MCF 10A (cell line): ENCODE measurements at places on chromosomes 4 and X.
A peak's percentile ranks its signal among the peaks of the same experiment; 100 is the strongest.

DNA sequence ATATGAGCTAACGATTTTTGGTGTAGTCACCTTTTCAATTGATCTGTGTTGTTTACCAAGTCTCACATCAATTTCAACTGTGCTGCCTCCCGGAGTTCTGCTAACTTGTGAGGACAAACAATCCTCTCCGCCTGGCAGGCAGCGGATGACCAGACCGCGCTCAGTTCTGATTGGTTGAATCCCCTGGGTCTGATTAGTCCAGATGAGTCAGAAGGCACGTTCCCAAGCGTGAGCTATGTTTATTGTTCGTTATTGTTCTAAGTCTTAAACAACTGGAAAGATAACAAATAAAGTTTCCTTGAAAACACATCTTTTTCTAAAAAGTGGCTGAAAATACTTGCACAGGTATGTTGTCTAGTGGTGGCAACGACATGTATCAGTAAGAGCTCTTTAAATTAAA lies 37.9 kb upstream of the TRPC3 start:
- peaks cover 16% of the 10 kb centered on the region for H3K27me3 ChIP-seq
- H3K4me3 ChIP-seq = no peak overlapping the region
- peaks cover 8% of the 10 kb centered on the region for H3K4me1 ChIP-seq
- no peak for DNase-seq

DNA sequence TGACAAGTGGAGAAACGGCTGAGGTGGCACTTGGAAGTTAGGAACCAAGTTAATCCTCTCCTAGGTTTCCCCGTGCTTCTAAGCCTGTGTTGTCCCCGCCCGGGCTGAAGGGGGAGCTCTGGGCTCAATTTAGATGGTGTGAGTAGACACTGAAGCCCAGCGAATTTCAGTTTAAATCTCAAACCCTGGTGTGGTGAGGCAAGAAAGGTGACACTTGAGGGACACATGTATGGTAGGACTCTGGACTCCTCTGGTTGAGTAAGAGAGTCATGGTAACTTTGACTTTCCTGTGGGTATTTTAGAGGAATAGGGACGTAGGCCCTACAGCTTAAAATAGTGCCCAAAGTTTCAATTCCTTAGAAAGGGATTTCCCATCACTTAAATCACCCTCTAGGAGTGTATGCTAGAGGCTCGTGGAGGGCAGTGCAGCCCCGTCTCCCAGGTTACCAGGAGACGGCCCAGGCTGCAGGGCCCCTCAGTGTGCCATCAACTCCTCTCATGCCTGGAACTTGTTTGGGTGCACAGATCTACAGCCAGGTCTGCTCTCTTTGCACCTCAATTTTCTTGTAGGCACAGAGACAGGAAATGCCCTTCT lies 24.0 kb downstream of the HAND2 start:
- no peaks in the 10 kb centered on the region for H3K27me3 ChIP-seq
- no peaks in the 10 kb centered on the region for H3K36me3 ChIP-seq
- H3K4me1 ChIP-seq = no peaks in the 10 kb centered on the region
- no peak overlapping the region for H3K27ac ChIP-seq
- DNase-seq = peak; percentile 60

- H3K4me1 ChIP-seq = no peaks in the 10 kb centered on the region
- no peaks in the 10 kb centered on the region for H3K27me3 ChIP-seq
- H3K36me3 ChIP-seq = no peaks in the 10 kb centered on the region
- DNase-seq = no peak
- H3K4me3 ChIP-seq = no peak overlapping the region
Observed at GRCh38 chrX:129403974-129404669, 119.2 kb downstream of the SMARCA1 start.

DNA sequence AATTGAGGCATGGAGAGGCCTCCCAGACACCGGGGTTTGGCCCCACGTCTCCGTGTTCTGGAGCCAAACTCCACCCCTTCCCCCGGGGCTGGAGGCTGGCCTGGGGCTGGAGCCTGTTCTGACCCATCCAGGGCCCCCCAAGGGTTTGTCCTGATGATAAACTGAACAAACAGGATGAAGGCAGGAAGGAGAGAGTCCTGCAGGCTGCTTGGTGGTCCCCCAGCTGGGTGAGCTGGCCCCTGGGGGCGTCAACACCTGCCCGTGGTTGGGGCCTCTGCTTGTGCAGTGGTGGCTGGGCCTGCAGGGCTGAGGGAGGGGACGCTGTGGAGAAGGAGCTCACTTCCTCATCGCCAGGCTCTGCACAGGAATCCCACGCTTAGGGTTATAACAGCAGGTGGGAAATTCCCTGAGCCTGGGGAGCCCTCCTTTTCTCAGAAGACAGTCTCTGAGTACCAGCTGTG lies 2.3 kb downstream of the SH3TC1 start:
- no peak for DNase-seq
- no peaks in the 10 kb centered on the region for H3K27me3 ChIP-seq
- peaks cover 10% of the 10 kb centered on the region for H3K36me3 ChIP-seq
- peak overlapping the region; percentile 78 for H3K4me3 ChIP-seq

- no peak for DNase-seq
- H3K27ac ChIP-seq = no peak overlapping the region
- peaks cover 9% of the 10 kb centered on the region for H3K27me3 ChIP-seq
Observed at GRCh38 chrX:71622032-71622575, 3.8 kb upstream of the CXCR3 start.

GRCh38 chr4:185396724-185397385 lies at the start of gene ANKRD37:
Gene ANKRD37, plus strand, starts transcription at chr4:185396841. Its CDS starts 83 bp downstream, at chr4:185396924.
- H3K36me3 ChIP-seq = peaks cover 50% of the 10 kb centered on the region
- H3K27ac ChIP-seq = peak within 1 kb of the TSS; percentile 99
- peaks cover 7% of the 10 kb centered on the region for H3K4me1 ChIP-seq
- peak; percentile 41 for DNase-seq
- H3K27me3 ChIP-seq = no peaks in the 10 kb centered on the region

DNA sequence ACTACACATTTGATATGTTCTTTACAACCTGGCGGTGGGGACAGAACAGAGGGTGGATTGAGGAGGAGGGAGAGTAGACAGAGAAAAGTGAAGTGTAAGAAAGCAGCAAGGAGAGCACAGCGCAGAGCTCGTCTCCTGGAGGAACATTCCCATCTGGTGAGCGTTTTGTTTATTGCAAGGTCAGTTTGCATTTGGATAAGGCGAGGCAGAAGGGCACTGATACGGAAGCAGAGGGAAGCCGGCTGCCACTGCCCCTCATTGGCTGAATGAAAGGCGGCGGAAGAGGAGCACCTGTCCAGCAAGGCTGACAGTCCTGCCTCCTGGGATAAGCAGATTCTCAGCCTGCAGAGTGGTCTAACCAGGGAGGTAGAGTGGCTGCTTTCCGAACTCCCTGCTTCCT lies 83.2 kb downstream of the GPR143 start:
- no peak overlapping the region for H3K27ac ChIP-seq
- peaks cover 12% of the 10 kb centered on the region for H3K4me1 ChIP-seq
- DNase-seq = no peak
- peaks cover 16% of the 10 kb centered on the region for H3K27me3 ChIP-seq

DNA sequence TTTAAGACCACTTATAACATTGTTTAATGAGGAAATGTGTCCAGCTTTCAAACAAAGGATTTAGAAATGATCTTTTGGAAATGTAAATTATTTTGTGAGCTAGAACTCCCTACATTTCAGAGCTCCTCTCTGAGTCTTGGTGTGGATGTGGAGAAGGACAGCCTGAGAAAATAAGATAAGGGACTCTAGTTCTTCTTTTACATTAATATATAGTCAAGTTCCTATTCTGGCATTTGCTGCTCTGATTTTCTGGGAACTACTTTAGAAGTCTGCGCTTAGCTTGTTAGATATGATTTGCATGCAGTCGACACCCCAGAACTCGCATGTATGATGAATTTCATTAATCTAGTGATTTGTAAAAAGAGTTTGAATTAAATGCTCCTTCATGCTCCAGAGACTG lies 45.5 kb downstream of the TSPAN7 start:
- no peaks in the 10 kb centered on the region for H3K36me3 ChIP-seq
- no peak overlapping the region for H3K27ac ChIP-seq
- H3K4me3 ChIP-seq = no peak overlapping the region
- no peaks in the 10 kb centered on the region for H3K4me1 ChIP-seq
- no peak for DNase-seq
- peaks cover 60% of the 10 kb centered on the region for H3K27me3 ChIP-seq

GRCh38 chrX:79330022-79330421 lies 37.1 kb downstream of the ITM2A start:
- H3K4me1 ChIP-seq = no peaks in the 10 kb centered on the region
- H3K27me3 ChIP-seq = no peaks in the 10 kb centered on the region
- no peak overlapping the region for H3K4me3 ChIP-seq
- H3K36me3 ChIP-seq = no peaks in the 10 kb centered on the region
- H3K27ac ChIP-seq = no peak overlapping the region
- DNase-seq = no peak

DNA sequence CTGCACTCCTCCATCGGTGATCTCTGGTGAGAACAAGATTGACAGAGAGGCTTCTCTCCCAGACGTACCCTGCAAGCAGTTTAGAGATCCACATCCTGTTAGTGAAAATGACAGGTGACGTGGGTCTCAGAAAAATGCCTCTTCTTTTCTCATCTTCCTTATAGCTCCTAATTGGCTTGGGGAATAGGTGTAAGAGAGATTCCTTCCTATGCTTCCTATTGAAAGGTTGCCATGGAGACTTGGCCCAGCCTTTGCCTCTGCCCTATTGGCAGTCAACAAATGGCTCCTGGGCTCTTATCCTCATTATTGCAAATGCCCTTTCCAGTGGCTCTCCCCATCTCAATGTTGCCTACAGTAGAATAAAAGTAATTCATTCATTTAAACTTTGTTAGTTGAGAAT lies 26.5 kb upstream of the DGKK start:
- H3K4me1 ChIP-seq = no peaks in the 10 kb centered on the region
- no peak overlapping the region for H3K27ac ChIP-seq
- peaks cover 62% of the 10 kb centered on the region for H3K27me3 ChIP-seq
- no peak for DNase-seq

- no peaks in the 10 kb centered on the region for H3K4me1 ChIP-seq
- H3K4me3 ChIP-seq = no peak overlapping the region
- no peak for DNase-seq
- no peaks in the 10 kb centered on the region for H3K36me3 ChIP-seq
Observed at GRCh38 chrX:40968180-40968579, 117.1 kb upstream of the USP9X start.

DNA sequence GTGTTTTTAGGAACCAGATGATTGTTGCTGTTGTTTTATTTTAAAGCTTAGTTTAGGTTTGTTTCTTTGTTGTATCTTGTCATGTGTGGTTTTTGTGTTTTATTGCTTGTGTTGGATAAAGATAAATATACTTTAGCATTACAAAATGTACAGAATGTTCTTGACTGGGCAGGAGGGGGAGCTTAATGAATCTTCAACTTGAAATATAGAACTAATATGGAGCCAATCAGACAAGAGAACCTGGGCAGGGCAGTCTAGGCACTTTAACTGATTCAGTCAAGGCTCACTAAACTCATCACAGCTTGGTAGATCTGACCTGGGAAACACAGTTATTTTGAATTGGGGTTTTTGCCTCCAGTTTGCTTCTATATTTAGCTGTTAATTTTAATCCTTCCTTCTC lies 304.2 kb downstream of the ARHGAP24 start:
- H3K4me1 ChIP-seq = peaks cover 25% of the 10 kb centered on the region
- no peaks in the 10 kb centered on the region for H3K27me3 ChIP-seq
- peak overlapping the region; percentile 93 for H3K27ac ChIP-seq
- no peaks in the 10 kb centered on the region for H3K36me3 ChIP-seq

DNA sequence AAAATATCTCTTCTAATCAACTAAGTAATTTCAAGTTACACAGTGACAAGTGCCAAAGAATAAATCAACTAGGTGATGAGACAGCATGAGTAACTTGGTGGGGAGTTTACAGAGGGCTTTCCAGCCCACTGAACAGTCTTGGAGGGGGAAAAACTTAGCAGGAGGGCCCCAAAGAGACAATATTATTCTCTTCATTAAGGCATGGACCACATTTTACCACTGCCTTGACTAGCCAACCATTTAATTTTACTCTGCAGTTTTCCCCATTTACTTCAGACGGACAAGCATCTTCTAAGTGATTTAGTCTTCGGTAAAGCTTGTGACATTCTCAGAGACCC lies 25.3 kb upstream of the GATB start:
- peaks cover 6% of the 10 kb centered on the region for H3K27me3 ChIP-seq
- H3K36me3 ChIP-seq = no peaks in the 10 kb centered on the region
- H3K4me3 ChIP-seq = no peak overlapping the region
- H3K4me1 ChIP-seq = no peaks in the 10 kb centered on the region
- H3K27ac ChIP-seq = no peak overlapping the region

DNA sequence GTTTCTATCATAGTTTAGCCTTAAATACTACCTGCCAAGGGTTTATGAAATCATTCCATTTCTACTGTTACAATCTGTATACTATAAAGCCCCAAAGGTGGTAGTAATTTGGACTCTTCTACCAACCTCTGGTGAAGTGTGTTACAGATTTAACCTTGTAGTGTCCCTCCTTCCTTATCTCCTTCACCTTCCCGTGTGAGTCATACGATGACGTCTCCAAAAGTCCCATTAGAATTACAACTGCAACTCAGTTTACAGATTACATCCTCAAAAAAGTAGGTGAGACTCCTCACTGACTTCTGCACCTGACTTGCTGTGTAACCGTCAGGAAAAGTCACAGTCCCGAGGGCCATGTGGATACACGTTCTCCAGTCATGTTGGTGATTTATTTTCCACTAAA lies 219.0 kb downstream of the DCTD start:
- H3K4me1 ChIP-seq = no peaks in the 10 kb centered on the region
- no peaks in the 10 kb centered on the region for H3K27me3 ChIP-seq
- H3K27ac ChIP-seq = no peak overlapping the region
- no peak overlapping the region for H3K4me3 ChIP-seq
- H3K36me3 ChIP-seq = peaks cover 4% of the 10 kb centered on the region

- H3K27ac ChIP-seq = no peak overlapping the region
- no peaks in the 10 kb centered on the region for H3K4me1 ChIP-seq
- peaks cover 60% of the 10 kb centered on the region for H3K27me3 ChIP-seq
- H3K4me3 ChIP-seq = no peak overlapping the region
- H3K36me3 ChIP-seq = peaks cover 8% of the 10 kb centered on the region
Observed at GRCh38 chrX:19906293-19906692, 18.9 kb upstream of the SH3KBP1 start.

- no peaks in the 10 kb centered on the region for H3K27me3 ChIP-seq
- no peaks in the 10 kb centered on the region for H3K36me3 ChIP-seq
- no peak overlapping the region for H3K27ac ChIP-seq
- H3K4me1 ChIP-seq = no peaks in the 10 kb centered on the region
- H3K4me3 ChIP-seq = no peak overlapping the region
- DNase-seq = no peak
Observed at GRCh38 chr4:46277165-46277951, 112.6 kb downstream of the GABRA2 start.

- peaks cover 12% of the 10 kb centered on the region for H3K4me1 ChIP-seq
- DNase-seq = peak; percentile 26
- no peaks in the 10 kb centered on the region for H3K27me3 ChIP-seq
- no peak overlapping the region for H3K4me3 ChIP-seq
- H3K27ac ChIP-seq = no peak overlapping the region
Observed at GRCh38 chr4:4985844-4986243, 33.4 kb downstream of the CYTL1 start.

GRCh38 chrX:1351981-1352714 lies 15.6 kb downstream of the IL3RA start:
- no peak overlapping the region for H3K4me3 ChIP-seq
- DNase-seq = no peak
- no peaks in the 10 kb centered on the region for H3K4me1 ChIP-seq
- H3K27me3 ChIP-seq = no peaks in the 10 kb centered on the region
- H3K27ac ChIP-seq = no peak overlapping the region

- no peak overlapping the region for H3K27ac ChIP-seq
- H3K36me3 ChIP-seq = peaks cover 10% of the 10 kb centered on the region
- no peak overlapping the region for H3K4me3 ChIP-seq
- H3K4me1 ChIP-seq = no peaks in the 10 kb centered on the region
- DNase-seq = no peak
Observed at GRCh38 chr4:40143926-40144508, 52.8 kb upstream of the RHOH start.

- H3K27me3 ChIP-seq = peaks cover 35% of the 10 kb centered on the region
- H3K27ac ChIP-seq = no peak overlapping the region
Observed at GRCh38 chrX:103101299-103102042, 8.5 kb upstream of the NXF3 start.

GRCh38 chrX:72001471-72001870 lies 90.8 kb downstream of the NHSL2 start:
- no peak overlapping the region for H3K27ac ChIP-seq
- no peak overlapping the region for H3K4me3 ChIP-seq
- no peaks in the 10 kb centered on the region for H3K4me1 ChIP-seq
- no peaks in the 10 kb centered on the region for H3K36me3 ChIP-seq
- DNase-seq = no peak
